NCI-H187 (cell line): ENCODE measurements at places on chromosomes 5 and 9.

- DNase-seq = no peak
These were observed 164.1 kb upstream of the SEMA6A start for GRCh38 chr5:116738615-116739261.

DNA sequence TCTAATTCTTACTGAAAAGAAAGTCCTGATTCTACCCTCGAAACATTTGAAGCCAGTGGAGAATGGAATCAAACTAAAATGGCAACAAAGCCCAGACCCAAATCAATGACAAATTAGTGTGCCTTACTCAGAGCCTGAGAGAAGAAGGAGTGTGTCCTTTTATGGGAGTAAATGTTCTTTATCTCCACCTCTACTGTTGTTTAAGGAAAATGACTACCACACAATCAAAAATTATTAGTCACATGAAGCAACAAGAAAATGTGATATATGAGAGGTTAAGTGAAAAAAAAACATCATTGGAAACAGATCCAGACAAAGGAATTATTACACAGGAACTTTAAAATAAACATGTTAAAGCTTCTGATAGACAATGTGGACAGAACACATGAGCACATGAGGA is 49.7 kb upstream of the FOXB2 start:
- no peak for DNase-seq

DNA sequence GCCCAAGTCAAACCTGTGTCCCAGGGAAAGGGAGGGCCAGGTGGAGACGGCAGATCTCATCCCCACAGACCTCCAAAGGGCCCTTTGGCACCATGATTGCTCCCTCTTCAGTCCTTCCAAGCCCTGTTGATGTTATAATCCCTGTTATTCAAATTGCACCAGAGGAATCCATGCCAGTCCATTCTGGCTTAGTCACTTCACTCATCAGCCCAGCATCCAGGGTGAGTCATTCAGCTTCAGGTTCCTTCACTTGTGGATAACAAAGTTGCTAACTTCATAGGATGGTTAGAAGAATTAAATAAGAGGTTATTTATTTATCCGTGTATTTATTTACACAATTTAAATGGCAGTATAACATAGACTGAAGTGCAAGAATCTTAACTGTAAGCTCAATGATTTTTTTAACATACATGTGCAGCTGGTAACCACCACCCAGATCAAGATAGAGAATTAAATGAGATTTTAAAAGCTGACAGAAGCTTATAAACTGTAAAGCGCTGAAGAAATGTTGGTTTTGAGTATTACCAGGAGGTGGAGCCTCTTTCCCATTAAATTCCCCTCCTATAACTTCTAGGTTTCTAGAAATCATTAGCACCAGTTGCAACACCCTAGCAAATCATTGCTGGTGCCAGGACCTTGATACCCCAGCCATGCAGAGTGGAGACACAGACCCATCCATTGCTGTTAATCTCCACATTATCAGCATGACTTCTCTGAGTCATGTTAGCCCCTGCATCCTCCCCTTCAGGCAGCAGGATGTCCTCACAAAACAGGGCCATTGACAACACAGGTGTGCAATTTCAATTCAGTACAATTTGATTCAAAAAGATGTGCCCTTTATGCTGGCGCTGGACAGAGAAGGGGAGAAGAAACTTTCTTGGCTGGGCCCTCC is 77.4 kb downstream of the SEC61B start:
- DNase-seq = no peak

- DNase-seq = no peak
These were observed 179.5 kb downstream of the ZNF608 start for GRCh38 chr5:124566875-124567450.

DNA sequence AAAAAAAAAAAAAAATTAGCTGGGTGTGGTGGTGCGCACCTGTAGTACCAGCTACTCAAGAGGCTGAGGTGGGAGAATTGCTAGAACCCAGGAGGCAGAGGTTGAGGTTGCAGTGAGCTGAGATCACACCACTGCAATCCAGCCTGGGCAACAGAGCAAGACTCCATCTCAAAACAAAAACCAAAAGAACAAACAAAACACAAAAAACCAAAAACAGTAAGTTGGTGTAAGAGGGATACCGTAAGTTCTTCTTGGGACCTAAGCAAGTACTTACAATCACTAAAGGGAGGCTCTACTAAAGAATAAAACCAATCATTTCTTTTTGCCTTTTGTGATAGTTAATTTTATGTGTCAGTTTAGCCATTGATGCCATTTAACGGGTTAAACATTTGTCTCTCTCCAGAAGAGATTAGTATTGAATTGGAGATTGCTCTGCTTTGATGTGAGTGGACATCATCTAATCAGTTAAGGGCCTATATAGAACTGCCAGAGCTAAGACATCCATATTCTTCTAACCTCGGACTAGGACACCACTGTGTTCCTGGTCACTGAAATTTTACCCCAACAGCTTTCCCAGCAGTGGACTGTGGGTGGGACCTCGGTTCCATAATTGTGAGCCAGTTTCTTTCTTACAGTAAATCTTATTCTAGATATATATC is 10.5 kb upstream of the ETF1 start:
- DNase-seq = no peak

GRCh38 chr9:71793386-71794105 is 25.2 kb upstream of the CEMIP2 start:
- DNase-seq = no peak

- DNase-seq = no peak
These were observed 33.0 kb upstream of the SLC1A3 start for GRCh38 chr5:36573438-36573837.

- no peak for DNase-seq
These were observed 78.7 kb upstream of the SMIM23 start for GRCh38 chr5:171706736-171707441.

DNA sequence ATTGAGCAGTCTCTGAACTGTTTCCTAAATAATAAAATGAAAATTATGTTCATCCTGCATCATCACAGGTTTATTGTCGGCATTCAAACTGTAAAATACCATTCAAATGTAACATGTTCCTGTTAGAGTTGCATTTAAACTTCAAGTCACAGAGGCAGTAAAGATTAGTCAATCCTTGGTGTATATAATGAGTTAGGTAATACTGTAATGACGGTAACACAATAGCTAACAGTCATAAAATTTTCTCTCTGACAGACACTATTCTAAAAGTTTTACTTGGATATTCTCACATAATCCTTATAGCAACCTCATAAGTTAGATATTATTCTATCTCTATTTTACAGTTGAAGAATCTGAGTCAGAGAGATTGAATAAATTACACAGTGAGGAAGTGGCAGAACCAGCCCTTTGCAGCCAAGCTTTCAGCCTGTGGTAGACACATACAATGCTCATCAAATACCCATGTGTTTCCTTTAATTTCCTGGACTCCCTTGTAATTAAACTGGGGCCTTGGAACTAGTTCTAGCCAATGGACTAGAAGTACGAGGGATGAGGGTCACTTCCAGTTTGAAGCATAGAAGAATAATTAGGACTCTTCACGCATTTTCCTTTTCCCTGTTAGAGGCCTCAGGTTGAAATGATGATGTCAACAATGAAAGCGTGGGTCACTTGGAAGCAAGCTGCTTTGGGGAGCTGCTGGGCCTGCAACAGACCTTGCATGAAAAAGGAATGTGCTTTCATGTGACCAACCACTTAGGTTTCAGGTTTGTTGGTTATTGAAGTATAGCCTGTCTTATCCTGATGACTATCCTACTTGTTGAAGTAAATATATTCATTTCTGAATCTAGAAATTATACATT is 12.3 kb upstream of the CAST start:
- DNase-seq = no peak

DNA sequence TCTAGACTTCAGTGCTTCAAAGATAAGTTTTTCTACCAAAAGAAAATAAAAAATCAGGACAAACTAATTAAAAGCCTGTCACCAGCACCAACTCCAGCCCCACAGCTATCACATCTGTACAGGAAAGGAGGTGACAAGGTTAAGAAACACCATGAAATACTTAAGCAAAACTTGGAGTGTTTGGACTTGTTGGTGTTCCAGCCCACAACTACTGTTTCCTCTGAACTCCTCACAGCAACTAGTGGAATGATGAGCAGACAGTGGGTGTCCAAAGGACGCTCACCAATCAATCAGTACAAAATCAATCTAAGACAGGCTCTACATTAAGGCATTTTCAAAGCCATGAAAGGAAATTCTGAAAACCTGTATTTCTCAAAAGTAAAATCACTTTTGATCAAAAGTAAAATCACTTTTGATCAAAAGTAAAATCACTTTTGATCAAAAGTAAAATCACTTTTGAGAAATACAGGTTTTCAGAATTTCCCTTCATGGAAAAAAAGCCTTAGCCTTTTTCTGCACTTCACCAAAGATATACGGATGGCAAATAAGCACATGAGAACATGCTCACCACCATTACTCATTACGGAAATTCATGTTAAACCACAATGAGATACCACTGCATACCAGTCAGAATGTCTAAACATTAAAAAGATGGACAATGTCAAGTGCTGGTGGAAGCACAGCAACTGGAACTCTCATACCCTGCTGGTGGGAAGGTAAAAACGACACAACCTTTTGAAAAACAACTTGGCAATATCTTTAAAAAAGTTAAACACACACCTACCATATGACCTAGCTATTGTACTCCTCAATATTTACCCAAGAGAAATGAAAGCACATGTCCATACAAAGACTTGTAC is 79.7 kb downstream of the MED27 start:
- DNase-seq = no peak

- no peak for DNase-seq
These were observed 1696.5 kb downstream of the MAT2B start for GRCh38 chr5:165201771-165202518.

DNA sequence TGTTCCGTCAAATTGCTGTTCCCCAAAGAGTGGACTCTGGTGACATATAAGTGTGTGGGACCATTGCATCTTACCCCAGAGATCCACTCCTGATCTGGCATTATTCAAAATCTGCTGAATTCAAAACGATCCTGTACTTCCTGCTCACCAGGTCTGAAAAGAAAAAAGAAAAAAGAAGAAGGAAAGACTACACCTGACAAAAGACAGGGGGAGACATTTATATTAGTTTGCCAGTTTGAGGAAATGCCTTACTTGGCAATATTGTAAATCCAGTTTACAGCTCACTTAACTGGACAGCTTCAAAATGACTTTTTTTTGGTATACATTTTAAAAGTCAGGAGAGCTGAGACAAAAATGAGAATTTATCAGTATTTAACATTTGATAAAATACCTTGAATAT is 15.0 kb upstream of the GRHPR start:
- DNase-seq = no peak

- DNase-seq = no peak
These were observed 65.5 kb downstream of the EPB41L4B start for GRCh38 chr9:109255394-109255793.

- no peak for DNase-seq
These were observed 465.8 kb downstream of the ICE1 start for GRCh38 chr5:5888284-5888683.

DNA sequence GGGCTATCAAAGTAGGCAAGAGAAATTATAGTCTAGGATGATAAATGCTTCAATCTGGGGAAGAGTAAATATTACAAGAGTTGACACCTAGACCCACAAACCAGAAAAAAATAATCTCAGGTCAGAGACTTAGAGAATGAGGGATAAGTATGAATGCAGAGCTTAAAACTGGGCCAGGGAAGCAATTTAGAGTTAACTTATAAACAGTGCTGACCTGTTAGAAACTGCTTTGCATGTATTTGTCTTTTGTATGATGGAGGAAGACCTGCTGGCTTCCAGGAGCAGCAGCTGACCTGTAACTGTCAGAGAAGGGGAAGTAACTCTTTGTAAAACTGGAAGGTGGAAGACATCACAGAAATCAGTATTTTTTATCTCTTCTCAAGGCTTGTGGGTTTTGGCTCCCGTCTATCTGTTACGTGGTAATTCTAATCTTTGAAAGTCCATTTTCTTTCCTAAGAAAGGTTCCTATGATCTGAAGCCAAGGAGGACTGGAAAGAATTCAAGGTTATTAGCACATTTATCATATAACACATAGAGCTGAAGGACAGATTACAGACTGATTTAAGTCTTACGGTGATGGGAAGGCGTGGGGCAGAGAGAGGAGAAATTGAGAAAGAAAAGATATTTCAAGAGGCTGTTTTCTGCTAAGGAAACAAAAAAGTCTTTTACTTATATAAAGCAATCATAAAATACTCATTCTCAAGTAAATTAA is 114.7 kb upstream of the ADAMTS19 start:
- no peak for DNase-seq

DNA sequence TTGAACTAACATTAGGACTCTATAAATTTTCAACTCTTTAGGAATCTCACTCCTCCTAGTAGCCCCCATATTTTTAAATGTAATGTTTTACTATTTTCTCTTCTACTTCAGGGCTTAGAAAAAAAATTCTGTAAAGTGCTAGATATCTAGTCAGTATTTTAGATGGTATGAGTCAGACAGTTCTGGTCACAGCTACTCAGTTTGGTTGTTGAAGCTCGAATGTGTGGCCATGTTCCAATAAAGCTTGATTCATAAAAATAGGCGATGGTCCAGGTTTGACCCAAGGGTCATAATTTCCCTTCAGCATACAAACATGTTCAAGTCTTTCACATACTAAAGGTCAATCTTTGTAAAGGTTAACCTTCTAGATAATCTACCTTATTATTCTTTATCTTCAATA is 566.0 kb upstream of the CDH18 start:
- DNase-seq = no peak

DNA sequence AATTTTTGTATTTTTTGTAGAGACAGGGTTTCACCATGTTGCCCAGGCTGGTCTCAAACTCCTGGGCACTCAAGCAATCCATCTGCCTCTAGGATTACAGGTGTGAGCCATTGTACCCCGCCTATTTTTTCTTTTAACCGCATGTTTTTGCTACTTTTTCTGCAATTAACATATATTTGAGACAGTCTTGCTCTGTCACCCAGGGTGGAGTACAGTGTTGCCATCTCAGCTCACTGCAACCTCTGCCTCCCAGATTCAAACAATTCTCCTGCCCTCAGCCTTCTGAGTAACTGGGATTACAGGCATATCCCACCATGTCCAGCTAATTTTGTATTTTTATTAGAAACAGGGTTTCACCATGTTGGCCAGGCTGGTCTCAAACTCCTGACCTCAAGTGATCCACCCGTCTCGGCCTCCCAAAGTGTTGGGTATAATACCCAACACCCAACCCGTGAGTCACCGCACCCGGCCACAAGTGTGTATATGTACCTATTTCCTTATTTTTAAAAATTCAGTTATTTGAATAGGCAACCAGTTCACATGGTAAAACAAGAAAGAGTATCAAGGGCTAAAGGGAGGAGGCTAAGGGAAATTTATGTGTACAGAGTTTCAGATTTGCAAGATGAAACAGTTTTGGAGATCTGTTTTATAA is 13.3 kb downstream of the PHAX start:
- no peak for DNase-seq

DNA sequence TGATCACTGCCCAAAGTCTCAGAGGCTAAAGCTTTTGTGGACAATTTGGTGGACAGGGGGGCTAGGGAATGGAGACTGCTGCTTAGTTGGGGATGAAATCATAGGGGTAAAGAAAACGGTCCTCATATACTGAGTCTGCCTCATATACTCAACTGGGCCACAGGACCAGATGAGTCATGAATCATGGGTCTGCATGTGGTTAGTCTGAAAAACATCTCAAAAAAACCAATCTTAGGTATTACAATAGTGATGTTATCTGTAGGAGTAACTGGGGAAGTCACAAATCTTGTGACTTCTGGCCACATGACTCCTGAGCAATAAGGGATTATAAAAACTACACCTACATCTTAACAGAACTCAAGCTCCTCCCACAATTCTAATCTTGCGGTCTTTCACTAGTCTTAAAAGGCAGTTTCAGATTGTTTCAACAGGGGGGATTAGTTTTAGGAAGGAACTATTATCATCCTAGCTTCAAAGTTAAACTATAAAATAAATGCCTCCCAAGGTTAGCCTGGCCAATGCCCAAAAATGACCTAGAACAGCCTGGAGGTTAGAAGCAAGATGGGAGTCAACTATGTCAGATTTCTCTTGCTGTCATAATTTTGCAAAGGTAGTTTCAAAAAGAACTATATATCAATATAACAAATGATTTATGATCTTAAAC is 17.5 kb downstream of the TMEM161B start:
- DNase-seq = no peak
